Activated CD4-positive, alpha-beta T cell treated with anti-CD3 and anti-CD28 coated beads for 36 hours (primary cell): ENCODE measurements at places on chromosomes 13 and 19. TPM values are rescaled to one million over a fixed set of nuclear protein-coding genes. Genes with fewer than 3 reads are reported as not detected.

DNA sequence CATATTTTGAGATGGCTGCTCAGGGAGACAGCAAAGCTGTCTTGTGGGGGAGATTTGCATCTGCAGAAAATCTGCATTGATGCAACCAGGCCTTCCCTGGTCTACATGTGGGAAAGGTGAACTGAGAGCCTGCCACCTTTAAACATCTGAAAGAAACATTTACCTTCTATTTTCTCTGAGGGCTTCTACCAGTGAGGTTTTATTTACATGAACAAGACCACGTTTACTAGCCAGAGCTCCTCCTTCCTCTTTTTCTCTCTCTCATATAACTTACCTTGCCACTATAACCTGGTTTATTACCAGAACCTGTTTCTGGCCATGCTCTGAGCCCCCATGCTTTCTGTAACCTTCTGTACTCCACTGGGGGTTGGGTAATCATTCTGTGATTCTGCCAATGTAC is 14.4 kb upstream of the RUBCNL start:
- no peak for DNase-seq

DNA sequence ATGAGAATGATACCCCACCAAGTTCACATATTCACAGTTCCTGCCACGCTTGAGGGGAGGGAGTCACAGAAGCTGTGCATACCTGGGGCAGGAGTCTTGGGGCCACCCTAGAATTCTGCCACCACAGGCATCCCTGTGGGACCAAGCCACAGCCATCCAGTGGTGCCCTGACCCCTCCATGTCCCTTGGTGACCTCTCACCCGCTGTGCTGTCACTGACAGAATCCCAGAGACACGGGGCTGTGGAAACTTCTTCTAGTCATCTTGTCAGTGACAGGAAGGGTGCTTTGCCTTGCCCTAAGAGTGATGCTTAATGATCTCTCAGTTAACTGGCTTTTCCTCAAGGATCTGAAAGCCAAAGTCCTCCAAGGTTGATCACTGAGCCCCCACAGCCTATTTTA is 58.4 kb upstream of the UQCRFS1 start:
- DNase-seq, result no peak

GRCh38 chr13:95540888-95541287 is 11.6 kb upstream of the CLDN10 start:
- DNase-seq, result no peak

- DNase-seq, result peak; percentile 18
These were observed 317.5 kb downstream of the KLF12 start for GRCh38 chr13:73816702-73817101.

DNA sequence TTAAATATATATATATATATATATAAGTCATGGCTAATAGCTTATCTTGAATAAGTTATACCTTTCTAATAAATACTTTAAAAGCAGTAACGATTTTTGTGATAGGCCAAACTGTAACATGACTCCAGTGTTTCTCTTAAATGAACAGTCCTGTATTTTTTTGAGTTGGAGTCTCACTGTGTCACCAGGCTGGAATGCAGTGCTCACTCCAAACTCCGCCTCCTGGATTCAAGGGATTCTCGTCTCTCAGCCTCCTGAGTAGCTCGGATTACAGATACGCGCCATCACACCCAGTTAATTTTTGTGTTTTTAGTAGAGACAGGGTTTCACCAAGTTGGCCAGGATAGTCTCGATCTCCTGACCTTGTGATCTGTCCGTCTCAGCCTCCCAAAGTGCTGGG is 814.2 kb upstream of the SLITRK5 start:
- DNase-seq, result no peak

DNA sequence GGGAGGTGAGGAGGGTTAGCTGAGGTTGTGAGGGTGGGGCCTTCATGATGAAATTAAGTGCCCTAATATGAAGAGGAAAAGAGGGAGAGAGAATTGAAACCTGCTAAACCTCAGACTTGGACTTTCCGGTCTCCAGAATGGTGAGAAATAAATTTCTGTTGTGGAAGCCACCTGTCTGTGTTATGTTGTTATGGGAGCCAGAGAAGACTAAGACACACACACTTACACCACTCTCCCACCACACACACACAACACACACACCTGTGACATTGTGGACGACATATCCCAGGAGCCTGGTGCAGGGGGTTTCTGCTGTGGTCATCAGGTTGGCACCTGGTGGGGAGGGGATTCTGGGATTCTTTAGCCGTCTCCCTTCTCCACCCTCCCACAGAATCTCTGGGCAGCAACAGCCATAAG is 14.0 kb downstream of the KLK4 start:
- no peak for DNase-seq

GRCh38 chr19:6242677-6243076 is 37.1 kb downstream of the MLLT1 start:
- DNase-seq, result no peak

DNA sequence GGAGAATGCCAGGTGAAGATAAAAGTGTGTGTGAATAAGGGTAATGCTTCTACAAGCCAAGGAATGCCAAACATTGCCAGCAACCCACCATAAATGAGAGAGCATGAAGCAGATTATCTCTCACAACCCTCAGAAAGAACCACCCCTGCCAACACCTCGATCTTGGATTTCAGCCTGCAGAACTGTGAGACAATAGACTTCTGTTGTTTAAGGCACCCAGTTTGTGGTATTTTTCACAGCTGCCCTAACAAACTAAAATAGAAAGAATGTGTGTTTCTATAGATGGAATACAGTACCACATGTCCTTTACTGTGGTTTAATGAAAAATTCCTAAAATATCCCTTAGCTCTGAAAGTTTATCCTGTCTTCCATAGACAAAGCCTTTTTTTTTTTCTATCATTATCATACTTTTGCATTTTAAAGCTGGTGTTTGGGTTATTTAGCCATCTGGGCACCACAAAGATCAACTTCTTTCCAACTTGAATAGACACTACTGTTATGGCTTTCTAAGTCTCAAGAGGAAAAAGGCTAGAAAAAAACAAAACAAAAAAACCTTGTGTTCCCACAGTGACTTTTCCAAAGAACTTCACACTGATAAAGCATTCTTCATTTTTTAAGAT is 505.6 kb downstream of the KCTD12 start:
- no peak for DNase-seq

DNA sequence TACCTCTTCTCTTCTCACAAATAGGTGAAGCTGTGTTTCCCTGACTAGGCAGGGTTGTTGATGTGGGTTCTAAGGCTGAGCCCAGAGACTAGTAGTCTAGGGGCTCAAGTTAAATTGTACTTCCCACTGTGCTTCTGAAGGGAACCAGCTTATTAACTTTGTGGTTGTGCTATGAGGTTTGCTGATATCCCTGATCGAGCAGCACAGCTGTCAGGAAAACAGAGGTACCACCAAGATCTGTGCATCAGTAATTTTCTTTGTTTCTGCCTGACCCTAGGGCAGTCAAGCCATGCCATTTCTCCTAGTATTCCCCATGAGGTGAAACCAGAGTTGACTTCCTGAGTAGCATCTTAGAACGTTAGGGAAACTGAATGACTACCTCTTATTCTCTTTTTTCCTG is 853.8 kb upstream of the MIR17HG start:
- no peak for DNase-seq

DNA sequence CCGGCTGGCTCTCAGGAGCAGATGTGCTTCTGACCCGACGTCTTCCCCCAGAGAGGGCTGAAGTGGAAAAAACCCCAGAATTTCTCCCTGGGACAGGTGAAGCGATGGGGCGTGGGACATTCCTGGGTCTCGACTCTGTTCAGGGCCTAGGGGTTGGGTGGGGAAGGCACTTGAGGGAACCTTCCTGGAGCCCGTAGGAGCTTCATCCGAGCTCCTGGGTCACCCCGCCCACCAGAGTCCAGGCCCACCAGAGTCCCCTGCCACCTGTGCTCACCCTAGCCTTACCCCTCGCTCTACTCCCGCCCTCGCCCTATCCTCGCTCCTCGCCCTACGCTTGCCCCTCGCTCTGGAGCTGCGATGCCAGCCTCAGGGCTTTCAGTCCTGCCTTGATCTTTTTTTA is 23.2 kb downstream of the EPN1 start:
- no peak for DNase-seq

DNA sequence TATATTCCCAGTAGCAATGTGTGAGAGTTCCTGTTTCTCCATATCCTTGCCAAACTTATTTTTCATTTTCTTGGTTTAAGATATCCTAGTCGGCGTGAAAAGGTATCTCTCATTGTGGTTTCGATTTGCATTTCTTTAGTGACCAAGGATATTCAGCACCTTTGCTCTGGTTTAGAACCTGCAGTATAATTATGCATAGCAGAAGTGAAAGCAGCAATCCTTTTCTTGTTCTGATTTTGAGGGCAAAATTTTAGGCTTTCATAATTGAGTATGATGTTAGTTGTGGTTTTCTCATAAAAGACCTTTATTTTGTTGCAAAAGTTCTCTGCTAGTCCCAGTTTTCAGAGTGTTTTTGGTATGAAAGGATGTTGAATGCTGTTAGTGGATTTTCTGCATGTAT is 491.0 kb downstream of the FGF9 start:
- DNase-seq, result no peak

- DNase-seq, result no peak
These were observed 14.7 kb downstream of the REXO1 start for GRCh38 chr19:1833540-1833939.

GRCh38 chr19:36898422-36898821 is 17.7 kb downstream of the ZNF829 start:
- no peak for DNase-seq

DNA sequence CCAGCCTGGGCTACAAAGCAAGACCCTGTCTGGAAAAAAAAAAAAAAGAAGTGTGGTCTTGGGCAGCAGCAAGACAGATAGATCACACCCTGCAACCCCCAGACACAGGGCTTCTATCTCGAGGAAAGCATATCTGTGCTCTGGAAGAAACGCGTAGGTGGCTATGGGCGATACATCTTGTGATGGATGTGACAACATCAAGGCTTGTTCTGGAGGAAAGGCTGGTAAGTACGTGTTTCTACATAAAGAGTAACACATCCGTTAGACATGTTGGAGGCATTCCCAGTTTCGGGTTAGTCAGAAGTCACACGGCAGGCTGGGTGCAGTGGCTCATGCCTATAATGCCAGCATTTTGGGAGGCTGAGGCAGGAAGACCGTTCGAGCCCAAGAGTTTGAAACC is 6.6 kb upstream of the DHDH start:
- DNase-seq, result peak; percentile 55

- DNase-seq, result peak; percentile 88
These were observed 8.6 kb upstream of the NUP62 start for GRCh38 chr19:49937750-49938381.

DNA sequence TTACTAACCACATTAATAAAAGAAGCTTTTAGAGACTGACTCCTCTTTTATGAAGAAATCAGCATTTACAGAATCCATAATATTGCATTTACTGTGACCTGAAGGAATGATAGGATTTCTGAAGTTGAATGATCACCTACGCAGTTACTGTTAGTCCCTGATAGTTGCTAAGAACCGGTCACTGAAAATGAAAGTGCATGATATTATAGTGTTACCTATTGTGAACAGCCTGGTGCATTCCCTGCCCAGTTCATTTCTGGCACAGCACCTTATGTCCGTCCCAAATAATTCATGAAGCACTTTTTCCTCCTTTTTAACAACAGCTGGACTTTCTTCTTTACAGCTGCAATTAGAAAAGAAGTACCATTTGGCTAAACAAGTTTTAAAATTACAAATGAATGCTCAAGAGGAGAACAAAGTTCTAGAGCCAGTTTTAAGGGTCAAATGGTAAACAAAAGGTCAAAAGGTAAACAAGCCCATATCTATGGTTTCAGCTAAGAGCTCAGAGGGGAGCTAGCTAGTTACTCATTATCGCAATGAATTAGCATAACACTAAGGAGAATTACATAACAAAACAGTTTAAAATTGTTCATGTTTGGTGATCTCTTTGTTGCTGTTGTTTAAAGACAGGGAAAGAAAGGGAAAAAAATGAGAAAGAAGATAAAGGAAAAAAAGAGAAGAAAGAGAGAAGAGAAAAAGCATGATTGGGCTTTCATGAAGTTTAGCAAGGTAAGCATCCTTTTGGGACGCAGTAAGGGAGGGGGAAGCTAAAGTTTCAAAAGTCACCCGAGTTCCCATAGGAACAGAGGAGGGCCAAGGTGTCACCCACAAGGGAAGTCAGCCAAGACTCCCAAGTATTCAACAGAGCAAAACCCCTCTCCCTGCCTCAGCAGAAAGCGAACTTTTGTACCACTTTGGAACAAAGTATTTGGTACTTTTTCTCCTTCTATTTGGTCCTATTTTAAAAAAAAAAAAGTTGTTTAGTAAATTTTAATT is 50.2 kb downstream of the FLT3 start:
- DNase-seq, result no peak

- DNase-seq, result no peak
These were observed 41.9 kb downstream of the CERS4 start for GRCh38 chr19:8251025-8251472.

DNA sequence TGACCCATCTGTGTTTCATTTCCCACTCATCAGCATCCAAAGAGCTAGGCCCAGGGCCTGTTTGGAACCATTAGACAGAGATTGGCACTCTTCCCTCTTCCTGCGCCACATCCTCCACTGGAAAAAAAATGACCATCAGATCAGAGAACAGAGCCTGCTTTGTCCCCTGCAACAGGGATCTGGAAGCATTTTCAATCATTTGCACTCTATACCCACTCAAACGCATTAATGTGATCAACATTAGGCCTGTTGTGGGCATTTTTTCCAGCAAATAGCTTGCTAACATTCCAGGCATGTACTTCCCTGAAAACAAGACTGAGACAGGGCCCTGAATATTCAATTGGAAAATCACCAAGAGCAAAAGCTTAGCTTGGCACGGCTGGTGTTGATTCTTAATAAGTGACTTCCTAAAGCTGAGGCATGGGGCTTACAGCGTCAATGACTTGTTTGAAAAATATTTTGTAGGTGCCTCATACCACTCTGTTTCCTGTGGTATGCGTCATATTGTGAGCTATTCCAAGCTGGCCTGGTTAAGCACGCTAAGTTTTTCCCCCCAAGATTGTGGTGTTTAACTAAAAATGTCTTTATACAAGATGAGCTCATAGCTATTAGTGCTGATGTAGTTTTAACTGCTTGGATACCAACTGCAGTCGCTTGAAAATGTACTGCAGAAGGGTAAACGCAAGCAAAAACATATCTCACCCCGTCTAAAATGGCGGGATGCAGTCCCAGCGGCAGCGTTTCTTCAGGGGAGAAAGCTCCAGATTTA is 404.4 kb downstream of the SPRY2 start:
- DNase-seq, result no peak

- no peak for DNase-seq
These were observed 126.4 kb downstream of the SPRY2 start for GRCh38 chr13:80214521-80214991.

DNA sequence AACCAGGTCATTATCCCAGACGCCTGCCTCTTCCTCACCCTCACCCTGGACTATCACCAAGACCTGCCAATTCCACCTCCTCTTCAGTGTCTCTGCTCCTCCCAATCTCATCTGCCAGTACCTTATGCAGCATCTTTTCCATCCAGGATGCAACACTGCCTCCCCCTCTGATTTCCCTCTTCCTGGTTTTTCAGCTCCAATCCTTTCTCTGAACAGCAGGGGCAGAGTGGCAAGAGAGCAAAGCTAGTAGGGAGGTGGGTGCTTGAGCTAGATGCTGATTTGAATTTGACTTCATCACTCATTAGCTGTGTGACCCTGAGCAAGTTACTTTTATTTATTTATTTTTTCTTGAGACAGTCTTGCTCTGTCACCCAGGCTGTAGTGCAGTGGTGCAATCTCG is 25.6 kb upstream of the CABP5 start:
- no peak for DNase-seq

GRCh38 chr13:111460548-111461444 is 140.4 kb downstream of the TEX29 start:
- peak; percentile 29 for DNase-seq

ZNF599 gene
- total RNA-seq, result 3.5 TPM

RGCC gene
- total RNA-seq, result 146 TPM

KCNJ14 gene
- 0.86 TPM for total RNA-seq

ARHGEF1 gene
- 231 TPM for total RNA-seq

SLC17A7 gene
- total RNA-seq, result 0.14 TPM

PRODH2 gene
- total RNA-seq, result not detected
